Suppressor macrophage treated with lipopolysaccharide for 1 hour (primary cell): ENCODE measurements at places on chromosomes 1 and 21.

DNA sequence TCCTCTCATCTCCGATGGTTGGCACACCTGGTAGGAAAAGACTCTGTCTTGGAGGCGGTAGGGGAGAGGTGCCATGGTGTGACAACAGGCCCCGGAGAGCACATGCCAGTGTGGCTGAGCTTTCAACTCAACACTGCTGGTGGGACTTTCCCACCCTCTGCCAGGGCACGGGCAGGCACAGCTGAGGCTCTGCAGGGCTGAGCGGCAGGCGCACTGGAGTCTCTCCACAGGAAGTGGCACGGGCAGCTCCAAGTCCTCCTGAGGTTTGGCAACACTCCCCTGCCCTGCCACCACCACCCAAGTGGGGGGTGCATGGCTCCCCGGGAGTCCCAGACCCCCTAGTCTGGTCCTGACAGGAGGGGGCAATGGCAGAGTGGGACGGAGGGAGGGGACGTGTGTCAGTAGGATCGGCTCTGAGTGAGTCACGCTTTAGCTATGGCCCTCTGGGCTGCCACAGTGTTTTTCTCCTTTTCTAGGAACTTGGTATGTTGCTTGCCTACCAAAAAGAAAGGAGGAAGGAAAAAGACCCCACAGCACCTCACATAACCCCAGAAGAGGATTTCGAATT, 27.3 kb upstream of the EVA1B start:
- peak; percentile 70 for DNase-seq

DNA sequence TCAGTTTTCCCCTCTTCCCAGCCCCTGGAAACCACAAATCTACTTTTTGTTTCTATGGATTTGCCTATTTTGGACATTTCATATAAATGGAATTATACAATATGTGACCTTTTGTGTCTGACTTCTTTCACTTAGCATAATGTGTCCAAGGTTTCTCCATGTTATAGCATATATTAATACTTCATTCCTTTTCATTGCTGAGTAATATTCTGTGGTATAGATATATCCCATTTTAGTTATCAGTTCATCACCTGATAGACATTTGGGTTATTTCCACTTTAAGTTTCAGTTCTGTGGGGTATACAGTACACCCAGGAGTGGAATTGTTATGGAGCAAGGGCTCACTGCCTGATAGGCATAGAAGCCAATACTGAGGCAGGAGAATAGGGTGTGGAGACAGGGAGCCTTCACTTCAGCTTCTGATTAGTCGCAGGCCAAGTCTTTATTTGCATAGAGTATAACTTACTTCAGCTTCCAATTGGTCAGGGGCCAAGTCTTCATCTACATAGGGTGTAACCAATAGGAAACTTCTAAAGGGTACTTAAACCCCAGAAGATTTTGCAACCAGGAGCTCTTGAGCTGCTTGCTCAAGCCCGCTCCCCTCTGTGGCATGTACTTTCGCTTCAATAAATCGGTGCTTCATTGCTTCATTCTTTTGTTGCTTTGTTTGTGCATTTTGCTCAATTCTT, 8.3 kb upstream of the NVL start:
- DNase-seq, result no peak

- no peak for DNase-seq
These were observed 7.6 kb downstream of the NPPA start for GRCh38 chr1:11839727-11840705.

DNA sequence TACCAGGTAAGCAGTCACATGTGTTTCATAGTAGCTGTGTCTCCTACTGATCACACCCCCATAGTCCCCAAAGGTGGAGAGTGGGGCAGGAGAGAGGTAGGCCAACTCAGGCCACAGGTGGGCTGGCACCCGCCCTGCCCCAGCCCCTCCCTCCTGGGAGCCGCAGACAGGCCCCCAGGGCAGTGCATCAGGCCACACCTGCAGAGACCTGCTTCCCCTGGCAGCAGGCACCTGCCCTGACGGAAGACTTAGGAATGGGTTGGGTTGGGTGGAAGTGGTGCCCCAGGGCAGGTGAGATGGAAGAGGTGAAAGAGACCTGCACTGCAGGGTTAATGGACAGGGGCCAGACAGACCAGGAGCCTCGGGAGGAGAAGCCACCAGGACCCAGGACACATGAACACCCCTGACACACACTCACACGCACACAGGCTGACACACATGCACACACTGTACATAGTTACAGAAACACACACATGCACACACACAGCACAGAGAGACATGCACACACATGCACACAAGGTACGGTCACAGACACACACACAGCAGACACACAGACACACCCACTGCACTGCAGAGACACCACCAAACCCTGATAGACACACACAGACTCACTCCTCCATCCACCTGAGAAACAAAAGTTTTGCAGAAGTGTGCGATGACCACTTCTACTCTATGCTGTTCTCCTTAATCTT, 1.7 kb upstream of the COL18A1 start:
- no peak for DNase-seq

DNA sequence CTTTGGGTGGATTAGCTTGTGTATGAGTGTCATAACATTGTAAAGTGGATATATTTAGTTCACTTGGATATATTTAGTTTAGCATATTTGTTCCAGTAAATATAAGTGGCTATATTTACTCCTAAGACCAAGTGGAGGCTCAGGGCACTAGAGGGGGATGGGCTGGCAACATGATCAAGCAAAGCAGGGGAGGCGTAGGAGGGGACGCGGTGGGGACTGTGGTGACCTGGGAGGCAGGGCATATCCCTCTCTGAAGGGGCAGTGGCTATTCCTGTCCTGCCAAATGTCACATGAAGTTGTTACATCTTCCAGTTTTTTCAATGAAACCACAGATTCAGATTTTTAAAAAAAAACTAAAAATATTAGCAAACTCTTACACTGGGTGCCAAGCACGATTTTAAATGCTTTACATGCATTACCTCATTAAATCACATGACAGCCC, 51.9 kb upstream of the EDN2 start:
- no peak for DNase-seq

DNA sequence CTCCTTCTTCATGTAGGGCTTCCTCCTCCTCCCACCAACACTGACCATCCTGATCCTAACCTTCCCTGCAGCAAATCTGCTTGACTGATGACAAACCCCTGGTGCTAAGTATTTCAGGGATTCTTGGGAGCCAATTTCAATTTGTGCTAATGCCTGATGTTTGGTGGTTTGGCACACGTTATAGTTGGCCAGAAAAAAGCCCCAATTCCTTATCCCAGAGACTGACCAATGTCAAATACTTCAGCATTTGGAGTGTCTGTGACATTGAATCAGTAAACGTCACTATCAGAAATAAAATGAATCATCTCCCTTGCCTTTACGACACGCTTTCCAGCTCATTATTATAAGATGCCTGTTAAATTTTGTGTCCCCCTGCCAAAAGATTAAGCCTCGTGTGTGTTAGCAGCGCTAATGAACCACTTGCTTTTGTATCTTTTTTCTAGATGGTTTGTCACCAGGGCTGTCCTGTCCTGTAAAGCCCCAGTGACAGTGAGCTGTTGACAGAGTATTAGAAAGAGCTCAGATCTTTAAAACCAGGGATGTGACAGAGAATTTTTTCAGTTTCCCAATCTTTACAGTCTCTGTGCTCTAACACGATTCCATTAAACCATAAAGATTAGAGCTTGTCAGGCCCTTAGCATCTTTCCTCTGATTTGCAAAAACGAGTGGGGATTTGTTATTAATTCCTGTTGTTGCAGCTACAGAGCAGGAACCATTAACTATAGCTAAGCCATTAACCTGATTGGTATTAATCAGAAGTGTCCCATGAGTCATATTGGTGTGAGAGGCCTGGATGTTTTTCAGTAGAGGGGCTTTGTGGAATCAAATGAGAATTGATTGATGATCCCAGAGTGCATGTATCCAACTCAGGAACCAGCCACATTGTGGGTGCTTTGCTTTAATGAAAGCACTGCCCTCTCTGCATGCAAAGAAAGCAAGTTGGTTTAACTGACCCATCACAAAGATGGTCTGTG, 665.1 kb upstream of the PLXNA2 start:
- no peak for DNase-seq

DNA sequence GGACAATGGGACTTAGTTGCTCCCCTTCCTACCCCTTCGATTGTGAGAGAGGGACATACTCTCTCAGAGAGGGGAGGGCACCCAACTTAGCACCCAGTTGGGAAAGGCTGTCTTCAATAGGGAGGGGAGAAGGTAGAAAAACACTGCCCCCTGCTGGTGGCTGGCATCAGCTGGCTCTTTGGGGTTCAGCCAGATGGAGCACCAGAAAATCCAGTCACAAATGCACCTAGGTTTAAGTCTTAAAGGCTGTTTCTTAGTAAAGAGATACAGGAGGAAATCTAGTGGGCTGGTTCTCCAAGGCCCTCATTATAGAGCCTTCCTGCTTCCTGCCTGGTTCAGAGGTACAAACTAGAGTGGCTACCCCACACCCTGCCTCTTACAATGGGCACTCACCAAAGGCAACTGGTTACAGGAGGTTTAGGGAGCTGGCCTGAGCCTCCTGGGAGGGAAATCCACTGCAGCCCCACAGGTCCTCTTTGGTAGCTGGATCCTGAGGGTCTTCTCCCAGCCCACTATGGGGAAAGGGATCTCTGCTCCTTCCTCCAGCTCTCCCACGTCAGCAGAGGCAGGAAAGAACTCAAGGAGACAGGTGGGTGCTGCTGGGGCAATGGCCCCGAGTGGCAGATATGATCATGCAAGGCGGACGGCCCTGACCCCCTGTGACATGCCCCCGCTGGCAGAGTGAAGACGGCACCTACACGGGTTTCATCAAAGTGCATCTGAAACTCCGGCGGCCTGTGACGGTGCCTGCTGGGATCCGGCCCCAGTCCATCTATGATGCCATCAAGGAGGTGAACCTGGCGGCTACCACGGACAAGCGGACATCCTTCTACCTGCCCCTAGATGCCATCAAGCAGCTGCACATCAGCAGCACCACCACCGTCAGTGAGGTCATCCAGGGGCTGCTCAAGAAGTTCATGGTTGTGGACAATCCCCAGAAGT, 28.3 kb downstream of the EIF2D start:
- DNase-seq, result peak; percentile 88

DNA sequence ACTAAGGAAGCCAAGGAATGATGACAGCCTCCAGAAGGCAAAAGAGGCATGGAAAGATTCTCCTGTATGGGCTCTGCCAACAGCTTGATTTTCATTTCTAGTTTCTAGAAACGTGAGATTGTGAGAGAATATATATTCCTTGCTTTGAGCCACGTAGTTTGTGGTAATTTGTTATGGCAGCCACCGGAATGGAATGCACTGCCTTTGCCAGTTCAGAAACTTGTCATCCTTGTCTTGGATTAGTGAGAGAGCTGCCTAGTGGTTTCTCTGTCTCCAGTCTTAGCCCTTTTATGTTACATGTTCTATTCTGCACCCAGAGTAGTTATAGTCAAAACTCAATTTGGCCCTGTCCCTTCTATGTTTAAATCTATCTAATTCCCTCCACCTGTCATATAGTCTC, 216.0 kb upstream of the PTGFR start:
- no peak for DNase-seq

DNA sequence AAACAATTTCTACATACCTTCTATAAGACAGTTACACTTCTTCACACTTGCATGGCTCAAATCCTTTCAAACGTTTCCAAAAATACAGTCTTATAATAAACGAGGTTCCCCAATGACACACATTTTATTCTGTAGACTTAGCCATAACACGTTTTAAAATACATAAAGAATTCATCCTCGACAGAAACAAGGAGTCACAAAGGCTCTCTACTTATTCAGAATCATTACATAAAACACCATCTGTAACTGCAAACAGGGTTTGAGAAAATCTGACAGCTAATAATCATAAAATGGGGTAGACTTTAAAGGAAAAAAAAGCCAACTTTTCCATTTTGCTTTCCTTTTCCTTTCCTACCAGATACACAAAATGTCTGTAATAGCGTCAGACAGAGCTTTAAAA, 1.8 kb downstream of the PIK3R3 start:
- no peak for DNase-seq

- no peak for DNase-seq
These were observed 298.4 kb downstream of the ADGRL2 start for GRCh38 chr1:82099170-82099569.

DNA sequence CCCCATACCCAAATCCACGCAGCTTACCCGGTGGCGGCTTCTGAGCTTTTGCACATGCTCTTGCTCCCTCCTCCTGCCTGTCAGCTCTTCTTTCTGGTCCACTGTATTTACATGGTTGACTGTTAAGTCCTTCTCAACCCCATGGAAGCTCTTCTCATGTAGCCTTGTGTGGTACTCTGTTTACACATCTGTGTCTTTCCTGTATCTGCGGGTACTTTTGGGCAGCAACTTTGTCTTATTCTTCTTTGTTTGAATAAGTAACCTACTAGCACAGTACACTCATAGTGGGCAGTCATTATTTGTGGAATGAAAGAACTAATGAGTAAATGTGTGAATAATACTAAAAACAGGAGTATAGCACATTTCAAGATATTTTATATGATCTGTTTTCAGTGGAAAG, 88.5 kb upstream of the GPR88 start:
- no peak for DNase-seq

- DNase-seq, result no peak
These were observed 40.6 kb downstream of the SELL start for GRCh38 chr1:169670836-169671235.

DNA sequence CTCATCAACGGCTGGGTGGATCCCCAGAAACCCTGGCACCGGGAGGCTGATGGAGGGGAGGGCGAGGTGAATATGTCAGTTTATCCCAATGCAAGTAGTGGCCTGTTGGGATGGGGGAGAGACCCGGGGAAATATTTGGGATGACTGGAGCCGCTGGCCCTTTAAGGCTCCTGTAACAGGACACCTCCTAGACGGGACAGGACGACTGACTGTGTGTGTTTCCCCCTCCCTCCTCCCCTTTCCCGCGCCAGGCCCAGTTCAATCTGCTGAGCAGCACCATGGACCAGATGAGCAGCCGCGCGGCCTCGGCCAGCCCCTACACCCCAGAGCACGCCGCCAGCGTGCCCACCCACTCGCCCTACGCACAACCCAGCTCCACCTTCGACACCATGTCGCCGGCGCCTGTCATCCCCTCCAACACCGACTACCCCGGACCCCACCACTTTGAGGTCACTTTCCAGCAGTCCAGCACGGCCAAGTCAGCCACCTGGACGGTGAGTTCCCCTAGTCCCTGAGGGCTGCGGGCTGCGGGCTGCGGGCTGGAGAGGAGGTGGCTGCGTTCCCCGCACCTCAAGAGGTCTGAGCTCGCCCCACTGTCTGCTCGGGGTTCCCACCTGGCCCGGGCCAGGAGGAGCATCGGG, 44.8 kb upstream of the CCDC27 start:
- DNase-seq, result no peak

DNA sequence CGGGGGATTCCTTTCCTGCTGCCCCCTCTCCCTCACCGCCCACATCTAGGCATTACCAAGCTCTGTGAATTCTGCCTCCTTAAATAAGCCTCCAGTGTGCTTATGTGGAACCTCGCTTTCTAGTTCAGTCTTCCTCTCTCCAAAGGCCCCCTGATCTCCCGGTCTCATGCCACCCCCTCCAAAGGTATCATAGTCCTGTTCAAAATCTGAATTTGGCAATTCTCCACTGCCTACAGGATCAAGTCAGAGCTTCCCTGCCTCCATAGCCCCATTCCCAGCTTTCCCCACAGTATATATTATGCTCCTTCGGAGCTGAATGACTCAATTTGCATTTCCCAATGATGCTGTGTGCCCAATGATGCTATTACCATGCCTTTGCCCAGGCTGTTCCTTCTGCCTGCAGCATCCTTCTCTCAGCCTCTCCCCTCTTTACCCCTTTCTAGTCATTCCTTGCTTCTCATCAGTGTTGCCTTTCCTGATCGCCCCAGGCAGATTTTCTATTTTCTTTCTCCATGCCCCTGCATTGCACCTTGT, 1.7 kb downstream of the AZIN2 start:
- no peak for DNase-seq

- DNase-seq, result no peak
These were observed 276.4 kb upstream of the PRMT6 start for GRCh38 chr1:106780066-106780465.

GRCh38 chr1:1118011-1118875, 2.4 kb upstream of the C1orf159 start:
- DNase-seq, result no peak
